NCI-H446 treated with DMSO at 0.1 percent for 48 hours (cell line): ENCODE measurements at places on chromosomes 5 and 9.

DNA sequence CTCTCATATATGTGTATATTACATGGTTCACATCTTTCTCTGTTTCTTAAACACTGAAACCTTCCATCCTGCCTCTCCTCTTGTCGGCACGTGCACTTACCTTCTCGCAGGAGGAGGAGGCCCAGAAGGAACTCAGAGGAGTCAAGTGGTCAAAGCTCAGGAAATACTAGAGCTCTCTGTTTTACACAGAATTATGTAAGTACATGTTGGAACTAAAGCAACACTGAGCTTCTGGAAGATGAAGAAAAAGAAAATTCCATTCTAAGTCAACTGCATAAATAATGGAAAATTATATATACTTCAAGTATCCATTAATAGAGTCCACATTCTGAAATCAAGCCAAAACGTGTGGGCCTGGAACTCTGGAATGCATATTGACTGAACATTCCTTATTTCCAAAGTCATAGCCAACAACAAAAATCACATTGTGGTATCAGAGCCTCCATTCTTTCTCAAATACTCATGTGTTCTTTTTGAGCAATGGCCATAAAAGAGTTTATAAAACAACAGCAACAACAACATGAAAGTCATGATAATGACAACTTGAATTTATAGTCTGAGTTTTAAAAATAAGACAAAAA, 121.5 kb upstream of the RAI14 start:
- DNase-seq, result no peak

GRCh38 chr5:73558950-73559349, 6.5 kb downstream of the ANKRA2 start:
- no peak for DNase-seq

GRCh38 chr5:128241051-128241695, 157.6 kb downstream of the SLC12A2 start:
- DNase-seq, result no peak

- no peak for DNase-seq
Observed at GRCh38 chr5:172818081-172818480, 16.0 kb upstream of the ERGIC1 start.

- DNase-seq, result no peak
Observed at GRCh38 chr9:109017493-109017892, 4.2 kb upstream of the CTNNAL1 start.

- DNase-seq, result peak; percentile 36
Observed at GRCh38 chr9:72365525-72366256, 683 bp upstream of the ZFAND5 start.

GRCh38 chr5:67102708-67103107, 93.9 kb downstream of the CD180 start:
- no peak for DNase-seq

DNA sequence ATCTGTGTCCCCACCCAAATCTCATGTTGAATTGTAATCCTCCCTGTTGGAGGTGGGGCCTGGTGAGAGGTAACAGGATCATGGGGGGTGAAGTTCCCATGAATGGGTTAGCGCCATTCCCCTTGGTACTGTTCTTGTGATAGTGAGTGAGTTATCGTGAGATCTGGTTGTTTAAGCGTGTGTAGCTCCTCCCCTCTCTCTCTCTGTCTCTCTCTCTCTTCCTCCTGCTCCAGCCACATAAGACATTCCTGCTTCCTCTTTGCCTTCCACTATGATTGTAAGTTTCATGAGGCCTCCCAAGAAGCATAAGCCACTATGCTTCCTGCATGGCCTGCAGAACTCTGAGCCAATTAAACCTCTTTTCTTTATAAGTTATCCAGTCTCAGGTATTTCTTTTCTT, 28.8 kb downstream of the C5orf15 start:
- DNase-seq, result no peak

DNA sequence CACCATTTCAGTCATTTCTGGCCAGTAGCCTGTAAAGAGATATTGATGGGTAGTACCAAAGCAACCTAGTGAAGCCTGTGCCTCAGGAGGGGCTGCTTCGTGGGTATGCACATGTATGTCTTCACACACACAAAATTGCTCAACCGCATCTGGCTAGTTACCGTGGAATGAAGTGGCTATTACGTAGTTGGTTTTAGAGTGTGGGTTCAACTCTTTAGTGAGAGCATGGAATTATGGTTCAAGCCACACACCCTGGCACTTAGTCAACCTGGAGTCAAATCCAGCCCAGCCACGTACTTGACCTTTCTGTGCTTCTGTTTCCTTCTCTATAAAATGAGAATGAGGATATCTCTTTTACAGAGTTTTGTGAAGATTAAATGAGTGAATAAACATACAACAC, 174.9 kb downstream of the TTC39B start:
- no peak for DNase-seq

DNA sequence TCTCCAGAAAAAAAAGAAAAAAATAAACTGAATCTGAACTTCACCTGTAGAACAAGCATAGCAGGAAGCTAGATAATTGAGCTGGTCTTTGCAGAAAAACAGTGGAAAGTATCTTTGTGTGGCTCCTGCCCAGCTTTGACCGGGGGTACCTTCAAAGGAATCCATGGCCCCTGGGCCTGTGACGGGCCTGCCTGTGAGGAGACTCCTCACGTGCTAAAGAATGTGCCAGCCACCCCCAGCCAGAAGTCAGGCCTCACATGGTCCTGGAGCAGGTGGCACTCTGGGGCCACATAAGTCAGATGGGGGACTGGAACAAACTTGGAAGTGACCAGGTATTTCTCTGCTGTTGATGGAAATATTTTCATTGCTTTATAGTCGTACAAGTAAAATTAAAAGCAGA, 4.1 kb downstream of the NDUFS6 start:
- no peak for DNase-seq

GRCh38 chr9:112844771-112845542, 45.7 kb downstream of the SLC46A2 start:
- DNase-seq, result peak; percentile 31

DNA sequence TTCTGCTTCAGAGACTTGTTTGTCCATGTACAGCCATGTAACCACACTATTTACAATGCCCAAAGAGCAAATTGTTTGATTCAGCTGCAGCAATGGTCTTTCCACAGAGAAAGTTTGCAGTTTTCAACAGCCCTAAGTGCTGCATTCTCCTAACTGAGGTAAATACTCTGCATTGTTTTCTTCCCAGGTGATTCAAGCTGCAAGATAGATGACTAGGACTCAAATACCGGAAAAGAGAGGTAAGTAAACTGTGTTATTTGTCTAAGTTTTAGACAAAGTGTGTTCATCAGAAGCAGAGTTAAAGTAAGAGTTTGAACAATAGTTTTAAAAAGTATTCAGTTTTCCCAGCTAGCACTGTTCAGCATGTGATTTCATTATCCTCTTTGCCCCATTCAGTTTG, 1046.7 kb upstream of the C9orf72 start:
- no peak for DNase-seq

DNA sequence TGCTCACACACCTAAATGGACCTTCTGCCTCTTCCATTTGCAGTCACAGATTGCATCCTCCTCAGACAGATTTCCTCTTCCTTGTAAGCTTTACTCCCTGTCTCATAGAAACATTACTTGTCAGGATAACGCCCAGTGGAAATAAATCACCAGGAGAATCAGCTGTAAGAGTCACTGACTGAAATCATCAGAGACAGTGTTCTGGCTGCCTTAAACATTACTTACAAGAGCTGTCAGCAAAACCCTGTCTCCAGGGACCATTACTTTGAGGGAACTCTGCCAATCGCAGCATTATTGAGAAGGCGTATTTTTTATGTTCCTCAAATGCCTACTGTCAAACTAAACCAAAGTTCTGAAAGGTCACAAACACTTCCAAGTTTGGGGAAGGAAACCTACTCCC, 5.9 kb downstream of the DPYSL3 start:
- peak; percentile 83 for DNase-seq

- DNase-seq, result no peak
Observed at GRCh38 chr9:113186137-113186755, 34.8 kb downstream of the FKBP15 start.

DNA sequence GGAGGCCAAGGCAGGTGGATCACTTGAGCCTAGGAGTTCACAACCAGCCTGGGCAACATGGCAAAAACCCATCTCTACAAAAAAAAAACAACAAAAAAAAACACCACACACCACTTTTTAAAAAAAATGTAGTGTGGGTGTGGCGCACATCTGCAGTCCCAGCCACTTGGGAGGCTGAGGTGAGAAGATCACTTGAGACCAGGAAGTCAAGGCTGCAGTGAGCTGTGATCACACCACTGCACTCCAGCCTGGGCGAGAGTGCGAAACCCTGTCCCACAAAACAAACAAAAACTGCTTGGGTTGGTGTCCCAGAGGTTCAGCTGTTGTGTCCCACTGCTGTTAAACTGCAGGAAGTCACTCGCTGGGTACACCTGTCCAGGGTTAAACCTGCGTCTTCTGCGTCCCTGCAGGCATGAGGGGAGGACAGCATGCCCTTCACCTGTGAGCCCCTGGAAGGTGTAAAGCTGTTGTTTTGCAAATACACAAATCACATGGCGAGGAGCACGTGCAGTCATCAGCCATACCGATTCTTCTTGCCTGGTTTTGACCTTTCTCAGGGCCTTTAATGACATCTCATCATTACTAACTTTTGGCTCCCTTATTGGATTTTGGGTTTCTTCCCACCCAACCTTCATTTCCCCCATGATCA, 29.3 kb upstream of the CLPTM1L start:
- DNase-seq, result no peak

DNA sequence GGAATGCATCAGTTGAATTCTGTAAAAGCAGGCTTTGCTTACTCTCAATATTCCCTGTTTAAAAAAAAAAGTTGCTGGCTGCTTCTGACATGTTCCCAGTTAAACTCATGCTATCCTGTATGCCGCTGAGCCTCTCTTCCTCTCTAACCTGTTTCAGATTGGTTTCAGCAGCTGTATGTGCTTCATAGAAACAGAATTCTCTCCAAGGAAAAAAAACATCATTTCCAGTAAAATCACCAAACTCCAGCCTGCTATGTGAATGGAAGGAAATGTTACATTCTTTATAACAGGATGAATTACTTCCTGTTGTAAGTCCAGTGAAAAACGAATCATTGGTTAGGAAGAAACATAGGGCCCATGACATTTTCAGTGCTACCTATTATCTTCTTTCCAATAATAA, 25.7 kb upstream of the KCNV2 start:
- no peak for DNase-seq

DNA sequence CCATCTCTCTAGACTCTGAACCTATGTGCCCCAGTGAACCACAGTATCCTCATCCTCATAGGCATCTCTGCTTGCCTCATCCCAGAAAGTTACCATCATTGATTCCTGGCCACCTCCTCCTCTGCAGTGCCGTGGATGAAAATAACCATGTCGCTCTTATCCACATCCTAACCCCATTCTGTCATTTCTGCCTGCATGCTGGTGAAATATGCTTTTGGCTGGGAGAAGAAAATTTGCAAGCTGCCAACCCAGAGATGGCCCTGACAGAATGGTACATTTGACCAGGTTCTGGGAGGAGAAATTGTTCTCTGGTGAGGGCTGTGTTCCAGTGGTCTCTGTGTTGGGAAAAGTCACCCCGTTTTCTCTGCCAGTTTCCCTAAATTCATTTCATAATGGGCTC, 149.7 kb downstream of the NMUR2 start:
- DNase-seq, result no peak

DNA sequence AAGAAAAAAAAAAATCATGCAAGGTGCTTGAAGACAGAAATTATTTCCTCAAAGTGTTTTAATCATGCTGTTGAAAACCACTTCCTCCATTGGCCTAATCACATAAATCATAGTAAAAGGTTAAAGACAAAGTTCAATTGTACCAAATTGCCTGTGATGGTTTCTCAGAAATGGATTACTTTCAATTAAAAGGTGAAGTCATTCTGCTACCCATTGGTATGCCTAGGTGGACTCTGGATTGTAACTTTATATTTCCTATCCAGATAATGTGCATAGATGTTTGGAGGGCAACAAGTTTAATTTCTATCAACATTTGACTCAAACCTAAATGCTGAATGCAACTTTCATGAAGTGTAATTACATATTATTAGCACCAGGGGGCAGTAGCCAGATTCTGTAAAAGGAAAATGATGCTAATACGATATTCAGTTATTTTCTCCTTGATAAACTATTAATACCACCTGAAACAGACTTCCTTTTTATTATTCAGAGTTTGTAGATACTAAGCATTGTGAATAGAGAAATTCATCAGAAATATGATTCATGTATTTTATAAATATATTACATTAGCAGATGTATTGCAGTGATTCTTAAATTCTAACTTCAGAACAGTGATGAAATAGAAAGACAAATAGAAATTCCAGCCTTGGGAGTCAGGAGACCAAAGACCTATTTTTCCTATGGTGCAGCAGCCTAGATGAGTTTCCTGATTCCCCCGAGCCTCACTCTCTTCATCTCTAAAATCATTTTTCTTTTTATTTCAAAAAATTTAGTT, 148.2 kb downstream of the CAAP1 start:
- DNase-seq, result peak; percentile 8

GRCh38 chr9:105007143-105007542, 79.2 kb upstream of the ABCA1 start:
- DNase-seq, result no peak

DNA sequence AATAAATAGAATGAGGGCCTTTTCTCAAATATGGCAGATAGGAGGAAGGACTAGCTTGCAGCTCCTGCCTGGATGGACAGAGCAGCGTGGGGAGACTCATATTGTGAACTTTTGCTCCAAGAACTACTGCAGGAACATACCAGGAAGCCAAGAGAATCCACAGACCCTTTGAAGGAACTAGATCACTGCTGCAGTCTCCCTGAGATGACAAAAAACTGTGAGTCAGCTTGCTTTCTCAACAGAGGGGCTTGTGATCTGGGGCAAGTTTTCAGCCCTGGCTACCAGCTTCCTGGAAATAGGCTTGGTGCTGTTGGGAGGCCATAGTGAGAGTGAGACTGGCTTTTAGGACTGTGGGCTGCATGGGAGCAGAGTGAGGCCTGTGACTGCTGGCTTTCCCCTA, 170.6 kb upstream of the TRIM32 start:
- no peak for DNase-seq

DNA sequence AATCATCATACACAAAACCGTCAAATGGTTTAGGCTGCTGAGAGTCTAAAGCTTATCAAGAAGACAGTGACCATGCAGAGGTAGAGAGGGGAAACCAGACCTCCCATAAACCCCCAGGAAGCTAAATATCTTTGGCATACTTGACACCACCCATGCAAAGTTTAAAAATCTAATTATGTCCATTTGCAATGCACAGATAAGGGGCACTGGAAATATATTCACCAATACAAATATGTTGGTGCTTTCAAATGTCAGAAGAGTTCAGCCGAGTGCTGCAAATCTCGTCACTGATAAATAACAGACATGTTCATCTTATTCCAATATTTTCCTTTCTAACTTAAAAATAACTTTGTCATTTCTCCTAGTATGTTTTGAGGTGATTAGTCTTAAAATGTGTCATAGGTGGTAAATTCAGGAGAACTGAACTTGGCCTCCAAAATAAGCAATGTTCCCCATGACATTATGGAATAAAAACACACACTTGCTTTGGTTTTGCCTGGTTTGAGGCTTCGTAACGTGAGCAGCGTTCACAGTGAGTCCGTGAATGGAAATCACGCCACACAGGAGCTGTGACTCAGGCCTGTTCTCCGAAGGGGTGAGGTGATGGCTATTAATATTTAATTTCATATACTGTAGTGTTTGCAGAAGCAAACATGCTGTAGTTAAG, 182.2 kb downstream of the AOPEP start:
- DNase-seq, result no peak
